ENCODE measurements at places on chromosomes 12 and 14.

DNA sequence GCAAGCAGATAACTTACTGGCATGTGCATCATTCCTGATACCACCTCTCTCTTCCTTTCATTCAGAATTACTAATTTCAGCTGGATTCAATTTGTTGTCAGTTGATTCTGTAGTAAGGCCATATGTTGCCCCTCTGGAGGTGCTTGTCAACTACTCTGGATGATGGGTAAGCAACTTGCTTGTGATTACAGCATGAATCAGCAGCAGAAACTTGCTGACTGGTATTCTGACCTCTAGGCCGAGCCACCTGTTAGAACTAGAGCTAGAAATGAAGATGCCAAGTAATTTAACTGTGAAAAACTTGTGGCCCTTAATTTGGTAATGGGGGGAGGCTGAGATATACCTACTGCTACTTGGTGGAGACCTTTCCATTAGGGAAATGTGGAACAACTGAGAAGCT, 5.1 kb downstream of the RNF10 start:
- DNase-seq = no peak

DNA sequence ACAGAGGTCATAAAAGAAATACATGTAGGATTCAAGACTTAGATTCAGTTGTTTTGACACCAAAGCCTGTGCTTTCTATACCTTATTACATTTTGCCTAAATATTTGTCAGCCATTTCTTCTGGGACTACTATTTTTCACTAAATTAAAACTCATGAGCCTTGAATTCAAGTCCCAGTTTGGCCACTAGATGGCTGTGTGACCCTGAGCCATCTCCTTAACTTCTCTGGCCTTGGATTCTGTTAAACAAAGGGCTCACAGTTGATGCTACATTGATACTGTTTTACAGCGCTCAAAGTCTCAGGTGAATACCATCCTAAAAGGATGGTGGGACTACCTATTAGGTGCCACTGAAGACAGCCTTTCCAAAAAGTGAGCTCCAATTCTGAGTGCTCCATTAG, 39.6 kb upstream of the CCDC198 start:
- no peak for DNase-seq

- DNase-seq = no peak
Observed at GRCh38 chr12:130846369-130846768, 7.3 kb upstream of the STX2 start.

GRCh38 chr14:73796893-73797542, 54.6 kb upstream of the PTGR2 start:
- DNase-seq = no peak

- no peak for DNase-seq
Observed at GRCh38 chr14:105439710-105440553, 20.3 kb downstream of the MTA1 start.

DNA sequence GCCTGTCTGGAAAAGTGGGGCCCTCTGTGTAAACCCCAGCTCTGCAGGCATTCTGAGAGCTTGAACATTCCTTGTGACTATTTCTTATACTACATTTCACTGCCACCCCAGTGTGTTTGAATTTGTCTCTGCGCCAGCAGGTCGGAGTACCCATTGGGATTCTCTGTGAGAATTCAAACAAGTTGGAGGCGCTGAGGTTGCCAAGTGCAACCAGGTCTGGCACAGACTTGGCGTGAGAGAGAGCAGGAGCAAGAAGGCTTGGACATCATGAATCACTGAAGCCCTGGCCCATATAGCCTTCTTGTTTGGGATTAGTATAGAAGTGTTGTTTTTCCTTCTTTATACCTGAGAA, 33.0 kb upstream of the ATP2A2 start:
- no peak for DNase-seq
